Right lobe of liver (tissue), 6 donors: ENCODE measurements at places on chromosomes 11 and 22. TPM values are rescaled to one million over a fixed set of nuclear protein-coding genes. Genes with fewer than 3 reads are reported as not detected.
A peak's percentile ranks its signal among the peaks of the same experiment; 100 is the strongest.

- no peak overlapping the region for H3K27ac ChIP-seq
- H3K27me3 ChIP-seq, result no peaks in the 10 kb centered on the region
- H3K4me3 ChIP-seq, result no peak overlapping the region
Measured at GRCh38 chr11:118295815-118296454, 8.6 kb upstream of the CD3E start.

DNA sequence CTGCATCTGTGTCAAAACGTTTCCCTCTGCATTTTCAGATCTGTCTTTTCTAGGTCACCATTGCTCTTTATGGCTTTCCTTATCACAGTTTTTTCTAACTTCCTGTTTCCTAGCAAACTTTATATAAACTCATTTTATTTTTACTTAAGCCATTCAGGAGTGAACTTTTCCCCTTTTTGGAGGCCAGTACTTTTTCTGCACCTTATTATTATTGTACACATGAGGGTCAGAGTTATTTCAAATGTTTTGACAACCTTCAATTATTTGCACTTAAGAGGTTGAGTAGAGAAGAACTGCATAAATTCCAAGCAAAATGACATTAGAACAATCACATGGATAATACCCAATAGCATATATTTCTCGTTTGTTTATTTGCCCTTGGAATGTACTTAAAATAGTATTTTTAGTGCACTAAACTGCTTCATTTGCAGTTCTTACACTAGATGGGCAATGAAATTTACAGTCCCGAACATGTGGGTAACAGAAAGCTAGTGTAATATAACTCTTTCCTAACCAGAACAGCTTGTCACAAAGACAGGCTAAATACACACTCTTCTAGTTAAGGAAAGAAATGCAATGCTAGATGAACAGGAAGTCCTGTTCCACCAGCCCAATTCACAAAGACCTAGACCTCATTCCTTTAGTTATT lies 79.5 kb downstream of the UBASH3B start:
- H3K27ac ChIP-seq, result no peak overlapping the region
- DNase-seq, result no peak
- no peaks in the 10 kb centered on the region for H3K27me3 ChIP-seq
- H3K36me3 ChIP-seq, result no peaks in the 10 kb centered on the region
- no peaks in the 10 kb centered on the region for H3K4me1 ChIP-seq

- H3K4me3 ChIP-seq, result no peak overlapping the region
- H3K4me1 ChIP-seq, result no peaks in the 10 kb centered on the region
- DNase-seq, result no peak
- H3K27ac ChIP-seq, result no peak overlapping the region
- H3K27me3 ChIP-seq, result no peaks in the 10 kb centered on the region
- H3K36me3 ChIP-seq, result no peaks in the 10 kb centered on the region
Measured at GRCh38 chr11:32497951-32498350, 62.6 kb upstream of the WT1 start.

DNA sequence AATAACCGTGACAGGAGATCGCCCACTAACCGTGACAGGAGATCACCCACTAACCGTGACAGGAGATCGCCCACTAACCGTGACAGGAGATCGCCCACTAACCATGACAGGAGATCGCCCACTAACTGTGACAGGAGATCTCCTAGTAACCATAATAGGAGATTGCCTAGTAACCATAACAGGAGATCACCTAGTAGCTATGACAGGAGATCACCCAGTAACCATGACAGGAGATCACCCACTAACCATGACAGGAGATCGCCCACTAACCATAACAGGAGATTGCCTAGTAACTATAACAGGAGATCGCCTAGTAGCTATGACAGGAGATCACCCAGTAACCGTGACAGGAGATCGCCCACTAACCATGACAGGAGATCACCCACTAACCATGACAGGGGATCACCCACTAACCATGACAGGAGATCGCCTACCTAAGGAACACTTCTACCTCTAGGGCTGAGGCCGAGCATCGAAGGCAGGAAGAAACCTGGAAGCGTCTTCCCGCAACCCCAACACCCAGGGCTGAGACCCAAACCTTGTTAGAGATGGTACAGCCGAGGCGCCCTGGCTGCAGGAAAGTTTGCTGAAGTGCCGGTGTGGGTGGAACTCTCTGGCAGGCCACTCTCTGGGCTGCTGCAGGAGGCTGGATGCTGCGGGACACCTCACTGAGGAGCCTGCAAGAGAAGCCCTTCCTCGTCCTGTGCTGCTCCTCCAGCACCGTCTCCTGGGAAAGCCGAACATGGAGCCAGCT lies 67.5 kb upstream of the THY1 start:
- H3K27ac ChIP-seq, result no peak overlapping the region
- no peak for DNase-seq
- no peaks in the 10 kb centered on the region for H3K27me3 ChIP-seq

DNA sequence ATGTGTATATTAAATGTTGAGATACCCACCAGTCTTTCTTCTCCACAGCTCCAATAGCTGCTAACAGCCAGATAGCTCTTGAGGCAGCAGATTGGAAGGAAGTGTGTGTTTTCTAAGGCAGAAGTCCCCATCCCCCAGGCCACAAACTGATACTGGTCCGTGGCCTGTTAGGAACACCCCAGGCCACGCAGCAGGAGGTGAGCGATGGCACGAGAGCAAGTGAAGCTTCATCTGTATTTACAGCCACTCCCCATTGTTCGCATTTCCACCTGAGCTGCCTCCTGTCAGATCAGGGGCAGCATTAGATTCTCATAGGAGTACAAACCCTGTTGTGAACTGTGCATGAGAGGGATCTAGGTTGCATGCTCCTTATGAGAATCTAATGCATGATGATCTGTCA lies 12.7 kb downstream of the CCDC73 start:
- no peaks in the 10 kb centered on the region for H3K36me3 ChIP-seq
- H3K27me3 ChIP-seq, result no peaks in the 10 kb centered on the region
- H3K4me3 ChIP-seq, result no peak overlapping the region
- DNase-seq, result no peak

DNA sequence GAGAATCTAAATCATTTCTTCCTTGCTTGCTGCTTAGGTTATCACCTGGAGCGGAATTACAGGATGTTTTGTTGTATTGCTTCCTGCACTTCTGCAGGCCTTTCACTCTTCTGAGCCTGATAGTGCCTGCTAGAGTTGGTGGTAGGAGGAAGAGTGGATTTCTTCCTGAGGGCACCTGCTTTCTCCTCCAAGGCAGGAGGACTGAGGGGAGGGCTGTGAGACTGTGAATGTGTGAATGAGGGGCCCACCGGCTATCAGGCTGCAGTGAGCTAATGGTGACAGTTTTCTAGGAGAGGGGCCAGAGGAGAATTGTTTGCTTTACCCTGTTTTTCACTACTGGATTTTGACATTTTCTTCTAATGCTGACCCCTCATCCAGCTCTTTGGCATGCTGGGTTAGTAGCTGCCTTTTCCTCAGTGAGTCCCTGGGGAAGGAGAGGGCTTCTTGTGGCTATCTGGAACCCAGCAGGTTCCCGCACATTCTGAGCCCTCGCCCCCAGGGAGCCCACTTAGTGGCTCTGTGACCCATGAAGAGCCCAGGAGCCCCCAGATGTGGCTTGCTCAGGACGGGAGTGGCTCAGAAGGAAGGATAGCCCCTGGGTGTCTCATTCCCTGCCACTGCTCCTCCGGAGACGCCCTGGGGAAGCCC lies 39.1 kb downstream of the DIXDC1 start:
- no peaks in the 10 kb centered on the region for H3K4me1 ChIP-seq
- H3K27me3 ChIP-seq, result no peaks in the 10 kb centered on the region
- peak overlapping the region; percentile 49 for H3K27ac ChIP-seq
- no peak for DNase-seq

The ACP2 gene
- total RNA-seq, result 53.3 TPM

GRCh38 chr11:11757909-11758308 lies 83.9 kb upstream of the USP47 start:
- DNase-seq, result no peak
- no peak overlapping the region for H3K27ac ChIP-seq
- no peaks in the 10 kb centered on the region for H3K4me1 ChIP-seq
- no peak overlapping the region for H3K4me3 ChIP-seq
- no peaks in the 10 kb centered on the region for H3K27me3 ChIP-seq

The C1QTNF4 gene
- 0.44 TPM for total RNA-seq

GRCh38 chr11:33907421-33907820 lies 15.5 kb upstream of the LMO2 start:
- H3K27me3 ChIP-seq, result no peaks in the 10 kb centered on the region
- no peaks in the 10 kb centered on the region for H3K36me3 ChIP-seq
- DNase-seq, result no peak
- H3K4me3 ChIP-seq, result no peak overlapping the region

DNA sequence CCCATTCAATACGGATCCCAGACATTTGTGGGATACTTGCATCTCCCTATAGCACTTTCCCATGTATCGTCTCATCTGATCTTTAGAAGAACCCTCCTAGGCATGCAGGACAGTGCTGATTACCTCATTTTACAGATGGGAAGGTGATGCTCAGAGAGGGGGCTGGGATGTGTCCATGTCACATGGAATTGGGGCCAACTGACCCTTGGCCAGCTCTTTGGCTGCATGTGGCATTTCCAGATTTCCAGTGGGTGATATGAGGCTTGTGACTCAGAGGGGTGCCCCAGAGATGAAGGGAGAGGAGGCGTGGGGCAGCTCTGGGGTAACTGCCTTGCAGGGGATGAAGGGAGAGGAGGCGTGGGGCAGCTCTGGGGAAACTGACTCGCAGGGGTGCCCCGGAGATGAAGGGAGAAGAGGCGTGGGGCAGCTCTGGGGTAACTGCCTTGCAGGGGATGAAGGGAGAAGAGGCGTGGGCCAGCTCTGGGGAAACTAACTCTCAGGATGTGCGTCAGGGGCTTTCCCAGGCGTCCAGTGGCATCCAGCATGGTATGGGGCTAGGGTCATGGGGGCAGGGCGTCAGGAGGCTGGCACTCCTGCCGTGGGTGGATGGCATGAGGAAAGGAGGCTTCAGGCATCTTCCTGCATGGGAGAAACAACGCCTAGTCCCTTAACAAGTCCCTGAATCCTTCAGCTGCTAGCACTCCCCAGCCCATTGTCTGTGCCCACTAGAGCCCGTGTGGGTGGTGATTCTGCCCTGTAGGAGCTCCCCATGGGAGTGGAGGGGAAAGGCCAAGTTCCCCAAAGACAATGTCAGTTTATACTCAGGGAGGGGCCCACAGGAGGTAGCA lies 11.9 kb upstream of the CERK start:
- no peaks in the 10 kb centered on the region for H3K27me3 ChIP-seq
- H3K27ac ChIP-seq, result peak overlapping the region; percentile 49

GRCh38 chr11:75536786-75537641 lies 11.3 kb upstream of the GDPD5 start:
- no peaks in the 10 kb centered on the region for H3K36me3 ChIP-seq
- H3K4me1 ChIP-seq, result no peaks in the 10 kb centered on the region
- no peak overlapping the region for H3K4me3 ChIP-seq
- no peaks in the 10 kb centered on the region for H3K27me3 ChIP-seq

DNA sequence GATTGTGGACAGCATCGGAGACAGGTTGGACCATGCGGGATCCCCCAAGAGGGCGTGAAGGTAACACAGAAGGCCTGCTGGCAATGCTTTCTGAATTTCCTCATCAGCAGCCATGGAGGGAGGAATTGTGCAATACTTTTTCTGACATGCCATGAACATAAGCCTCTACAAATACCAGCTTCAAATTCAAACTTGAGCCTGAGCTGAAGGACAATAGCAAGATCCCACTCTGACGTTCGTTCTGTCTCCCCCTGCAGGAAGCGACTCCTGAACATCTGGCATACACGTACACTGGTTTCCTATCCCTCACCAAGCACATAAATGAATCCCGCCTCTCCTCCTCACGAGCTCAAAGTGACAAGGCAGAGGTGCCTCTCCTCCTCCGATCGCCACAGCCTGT lies 312.2 kb downstream of the BRD1 start:
- DNase-seq, result no peak
- H3K4me1 ChIP-seq, result no peaks in the 10 kb centered on the region
- no peaks in the 10 kb centered on the region for H3K36me3 ChIP-seq
- no peak overlapping the region for H3K4me3 ChIP-seq

DNA sequence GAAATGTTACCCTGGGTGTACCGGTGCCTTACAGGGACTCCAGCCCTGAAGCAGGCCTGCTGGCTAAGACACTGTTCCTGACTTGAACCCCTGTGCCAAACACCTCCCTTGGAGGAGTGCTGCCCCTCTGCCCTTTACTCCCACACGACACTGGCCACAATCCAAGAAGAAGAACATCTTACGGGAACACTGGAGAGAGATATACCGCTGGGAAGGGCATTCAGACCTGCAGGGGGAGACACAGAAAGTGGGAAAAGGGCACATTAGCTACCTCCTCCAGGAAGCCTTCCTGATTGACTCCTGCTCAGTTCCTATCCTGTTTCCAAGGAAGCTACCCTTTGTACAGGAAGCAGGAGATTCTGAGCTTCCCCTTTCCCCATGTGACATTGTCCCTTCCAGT lies 18.7 kb downstream of the TMPRSS13 start:
- H3K4me1 ChIP-seq, result no peaks in the 10 kb centered on the region
- peak; percentile 28 for DNase-seq
- no peaks in the 10 kb centered on the region for H3K27me3 ChIP-seq
- H3K4me3 ChIP-seq, result no peak overlapping the region

DNA sequence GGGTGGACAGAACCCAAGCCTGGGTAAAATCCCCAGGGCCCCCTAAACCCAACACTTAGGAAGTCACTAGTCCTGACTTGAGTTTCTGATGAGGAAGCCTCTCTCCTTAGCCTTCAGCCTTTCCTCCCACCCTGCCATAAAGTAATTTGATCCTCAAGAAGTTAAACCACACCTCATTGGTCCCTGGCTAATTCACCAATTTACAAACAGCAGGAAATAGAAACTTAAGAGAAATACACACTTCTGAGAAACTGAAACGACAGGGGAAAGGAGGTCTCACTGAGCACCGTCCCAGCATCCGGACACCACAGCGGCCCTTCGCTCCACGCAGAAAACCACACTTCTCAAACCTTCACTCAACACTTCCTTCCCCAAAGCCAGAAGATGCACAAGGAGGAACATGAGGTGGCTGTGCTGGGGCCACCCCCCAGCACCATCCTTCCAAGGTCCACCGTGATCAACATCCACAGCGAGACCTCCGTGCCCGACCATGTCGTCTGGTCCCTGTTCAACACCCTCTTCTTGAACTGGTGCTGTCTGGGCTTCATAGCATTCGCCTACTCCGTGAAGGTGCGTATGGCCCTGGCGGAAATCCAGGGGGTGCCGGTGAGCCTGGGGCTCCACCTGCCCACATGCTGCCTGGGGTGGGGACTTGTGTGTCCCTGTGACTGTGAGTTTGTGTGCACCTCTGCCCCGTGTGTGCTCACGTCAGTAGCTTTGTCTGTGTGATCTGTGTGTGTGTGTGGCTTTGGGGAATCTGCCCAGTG lies at the start of gene IFITM1:
TSS of gene IFITM1 (plus strand) at position 254 of the 767 bp plus-strand sequence. CDS start at position 385, 131 bp downstream.
- peak; percentile 82 for DNase-seq
- no peaks in the 10 kb centered on the region for H3K27me3 ChIP-seq
- H3K4me1 ChIP-seq, result no peaks in the 10 kb centered on the region
- peak within 1 kb of the TSS; percentile 55 for H3K4me3 ChIP-seq
- H3K27ac ChIP-seq, result peak within 1 kb of the TSS; percentile 85

GRCh38 chr11:131331546-131331945 lies 38.9 kb upstream of the NTM start:
- no peak for DNase-seq
- H3K4me3 ChIP-seq, result no peak overlapping the region
- no peaks in the 10 kb centered on the region for H3K4me1 ChIP-seq
- no peaks in the 10 kb centered on the region for H3K36me3 ChIP-seq
- no peaks in the 10 kb centered on the region for H3K27me3 ChIP-seq
- no peak overlapping the region for H3K27ac ChIP-seq

- no peak within 1 kb of the TSS for H3K27ac ChIP-seq
- DNase-seq, result no peak
- peak within 1 kb of the TSS; percentile 28 for H3K4me3 ChIP-seq
- peaks cover 15% of the 10 kb centered on the region for H3K4me1 ChIP-seq
Measured at GRCh38 chr11:17734418-17734911, at the start of gene KCNC1. KCNC1 (plus strand) TSS chr11:17734781; CDS start chr11:17736003, 1,222 bp downstream.
